Caco-2 (cell line): ENCODE measurements at places on chromosomes 3 and 15. TPM values are rescaled to one million over a fixed set of nuclear protein-coding genes. Genes with fewer than 3 reads are reported as not detected.

CELSR3 gene
- total RNA-seq, result 35.4 and 39.0 TPM in 2 replicates

ZBED2 gene
- 0.14 and 0.20 TPM in 2 replicates for total RNA-seq

GOLGA6B gene
- total RNA-seq, result not detected in 2 replicates

SPTSSB gene
- 45.9 and 51.6 TPM in 2 replicates for total RNA-seq

BOC gene
- 0.35 and 0.73 TPM in 2 replicates for total RNA-seq

FBXO40 gene
- total RNA-seq, result not detected in 2 replicates

AGBL1 gene
- total RNA-seq, result not detected in 2 replicates

SLC51B gene
- 15.4 and 17.1 TPM in 2 replicates for total RNA-seq

GABRR3 gene
- not detected in 2 replicates for total RNA-seq

CMTM8 gene
- 28.2 and 28.5 TPM in 2 replicates for total RNA-seq

CRTAP gene
- total RNA-seq, result 144 and 151 TPM in 2 replicates

FAM107A gene
- total RNA-seq, result not detected in 2 replicates

GRCh38 chr3:180085122-180085710 is 48.5 kb upstream of the PEX5L start:
- DNase-seq, result no peak

DNA sequence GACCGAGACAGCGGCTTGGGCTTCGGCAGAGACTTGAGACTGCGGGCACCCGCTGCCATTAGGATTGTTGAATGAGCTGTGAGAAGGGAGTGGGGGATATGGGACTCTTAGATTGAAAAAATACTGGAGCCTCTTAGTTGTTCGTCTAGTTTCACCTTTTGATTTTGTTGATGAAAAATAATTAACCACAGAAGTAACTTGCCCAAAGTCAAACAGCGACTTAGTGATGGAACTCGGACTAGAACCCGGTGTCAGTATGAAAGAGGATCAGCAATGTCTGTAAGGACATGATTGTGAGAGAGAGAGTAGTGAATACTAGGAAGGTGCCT is 510 bp upstream of the GOLGB1 start:
- no peak for DNase-seq

GRCh38 chr3:32583708-32584107 is 13.1 kb upstream of the DYNC1LI1 start:
- DNase-seq, result no peak

- no peak for DNase-seq
Measured at GRCh38 chr3:108528459-108529252, 18.3 kb upstream of the MYH15 start.

- no peak for DNase-seq
Measured at GRCh38 chr3:48974076-48974864, 15.8 kb upstream of the P4HTM start.

GRCh38 chr3:141632779-141633374 is 105.2 kb upstream of the RNF7 start:
- DNase-seq, result no peak

GRCh38 chr3:132225664-132226063 is 91.5 kb upstream of the ACP3 start:
- DNase-seq, result no peak

DNA sequence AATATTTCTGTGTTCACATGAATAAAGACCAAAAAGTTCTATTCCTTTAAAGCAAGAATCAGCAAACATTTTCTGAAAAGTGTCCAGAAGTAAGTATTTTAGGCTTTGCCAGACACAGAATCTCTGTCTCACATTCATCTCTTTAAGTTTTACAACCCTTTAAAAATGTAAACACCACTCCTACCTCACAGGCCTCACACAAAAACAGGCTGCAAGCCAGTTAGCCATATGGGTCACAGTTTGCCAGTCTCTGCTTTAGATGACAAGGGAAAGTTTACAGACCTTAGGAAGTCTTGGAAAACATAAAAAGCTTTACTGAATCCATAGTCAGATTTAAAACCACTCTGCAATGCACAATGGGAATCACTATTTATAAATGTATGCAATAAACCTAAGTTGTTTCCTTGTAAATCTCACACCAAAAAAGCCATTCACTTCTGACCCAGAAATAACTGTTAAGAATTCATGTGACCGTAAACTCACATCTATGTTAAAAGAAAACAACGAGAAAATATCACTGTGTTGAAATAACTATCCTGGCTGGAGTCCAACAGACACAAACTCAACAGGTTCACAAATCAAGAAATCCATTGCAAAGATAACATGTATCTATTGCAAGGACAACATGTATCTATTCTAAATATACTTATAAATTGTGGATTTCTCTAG is 308.2 kb downstream of the ULK4 start:
- DNase-seq, result no peak

- DNase-seq, result peak; percentile 13
Measured at GRCh38 chr3:141067206-141067974, 16.2 kb downstream of the SPSB4 start.

- peak; percentile 44 for DNase-seq
Measured at GRCh38 chr3:58102976-58103451, 94.8 kb downstream of the FLNB start.

DNA sequence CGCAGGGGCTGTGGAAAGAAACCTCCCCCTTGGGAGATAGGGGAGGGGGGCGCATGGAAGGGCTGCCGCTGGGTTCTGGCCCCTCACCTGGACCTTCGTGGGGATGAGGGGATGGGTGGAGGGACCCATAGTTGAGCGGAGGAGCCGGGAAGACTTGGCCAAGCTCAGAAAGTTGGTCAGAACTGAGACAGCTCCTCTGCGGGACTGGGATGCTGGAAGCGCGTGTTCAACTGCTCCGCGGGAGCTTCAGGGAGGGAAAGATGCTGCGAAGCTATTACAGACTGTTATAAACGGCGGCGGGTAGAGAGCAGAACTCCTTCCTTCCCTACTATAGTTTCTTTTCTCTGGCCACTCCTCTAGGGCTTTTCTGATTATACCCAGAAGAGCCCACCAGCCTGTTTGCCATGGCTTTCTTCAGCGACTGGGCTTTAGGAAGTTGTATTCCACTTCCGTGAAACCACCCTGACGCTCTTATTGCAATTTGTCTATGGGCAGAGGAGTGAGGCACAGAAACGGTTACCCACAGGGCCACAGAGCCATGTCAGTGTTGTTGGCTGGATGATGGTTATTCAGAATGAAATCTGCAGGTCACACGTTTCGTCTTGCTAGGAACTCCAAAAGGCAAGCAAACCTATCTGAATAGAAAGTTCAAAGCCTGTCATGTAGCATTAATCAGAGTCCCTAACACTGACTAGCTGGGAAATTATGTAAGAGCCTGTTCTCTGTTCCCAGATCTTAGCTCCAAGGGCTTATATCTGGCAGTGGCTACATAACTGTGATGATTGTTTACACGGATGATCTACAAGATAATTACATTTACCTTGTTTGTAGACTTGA is 1.1 kb downstream of the SYNPR start:
- no peak for DNase-seq

GRCh38 chr15:37034835-37035748 is 65.3 kb downstream of the MEIS2 start:
- DNase-seq, result peak; percentile 49

DNA sequence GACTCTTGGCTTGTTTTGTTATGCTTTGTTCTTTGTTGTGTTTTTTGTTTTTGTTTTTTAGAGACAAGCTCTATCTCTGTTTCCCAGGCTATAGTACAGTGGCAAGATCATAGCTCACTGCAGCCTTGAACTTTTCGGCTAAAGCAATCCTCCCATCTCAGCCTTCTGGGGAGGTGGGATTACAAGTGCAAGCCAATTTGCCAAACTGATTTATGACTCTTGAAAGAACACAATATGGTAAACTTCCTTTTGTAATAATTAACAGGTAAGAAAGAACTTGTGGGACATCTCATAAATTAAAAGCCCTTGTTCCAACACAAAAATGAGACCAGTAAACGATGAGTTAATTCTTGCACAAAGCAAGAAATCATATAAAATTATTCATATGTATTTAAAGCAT is 476.3 kb downstream of the MAGI1 start:
- no peak for DNase-seq

DNA sequence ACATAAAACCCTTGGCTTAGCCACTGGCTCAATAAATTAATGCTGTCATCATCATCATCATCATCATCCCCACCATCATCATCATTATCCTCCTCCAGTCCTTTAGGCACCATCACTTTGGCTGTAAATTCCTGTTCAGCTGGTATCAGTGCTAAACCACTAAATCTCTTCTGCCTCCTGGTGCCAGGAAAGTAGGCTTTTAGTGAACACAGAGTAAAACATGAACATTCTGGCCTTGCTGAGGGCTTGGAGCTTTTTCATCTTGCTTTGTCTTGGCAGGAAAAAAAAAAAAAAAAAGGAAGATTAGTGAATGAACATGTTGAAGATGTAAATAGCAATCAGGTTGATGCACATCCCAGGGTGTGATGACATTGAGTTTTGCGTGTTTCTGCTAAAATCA is 67.3 kb upstream of the EIF1B start:
- DNase-seq, result no peak

- DNase-seq, result no peak
Measured at GRCh38 chr15:83570756-83571155, 83.2 kb upstream of the ADAMTSL3 start.

GRCh38 chr3:42134867-42135464 is 43.8 kb downstream of the TRAK1 start:
- peak; percentile 32 for DNase-seq

GRCh38 chr3:83454353-83454752 is 1504.4 kb upstream of the CADM2 start:
- DNase-seq, result no peak

- no peak for DNase-seq
Measured at GRCh38 chr15:82146576-82146975, 100.8 kb upstream of the MEX3B start.

- no peak for DNase-seq
Measured at GRCh38 chr3:128075522-128076482, 23.6 kb downstream of the SEC61A1 start.

- DNase-seq, result no peak
Measured at GRCh38 chr3:170553788-170554757, 31.8 kb downstream of the SLC7A14 start.
